ENCODE measurements at places on chromosomes 3 and 15.

DNA sequence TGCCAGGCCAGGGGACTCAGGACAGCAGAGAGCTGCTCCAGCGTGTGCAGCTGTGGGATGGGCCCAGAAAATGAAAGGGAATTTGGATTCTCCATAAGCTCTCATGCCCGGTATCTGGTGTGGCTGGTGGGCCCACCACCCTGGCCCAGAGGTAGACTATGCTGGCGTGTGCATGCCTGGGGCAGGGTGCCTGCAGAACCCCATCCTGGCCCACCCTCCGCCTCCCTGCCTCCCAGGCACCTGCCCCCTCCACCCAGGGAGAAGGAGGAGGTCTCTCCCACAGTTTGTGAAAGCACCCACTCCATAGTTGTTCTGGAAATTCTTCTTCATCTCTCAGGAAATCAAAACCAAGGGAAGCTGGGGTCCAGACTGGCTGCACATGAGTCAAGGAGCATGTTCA lies 112.9 kb downstream of the ADCY5 start:
- no peak for DNase-seq

DNA sequence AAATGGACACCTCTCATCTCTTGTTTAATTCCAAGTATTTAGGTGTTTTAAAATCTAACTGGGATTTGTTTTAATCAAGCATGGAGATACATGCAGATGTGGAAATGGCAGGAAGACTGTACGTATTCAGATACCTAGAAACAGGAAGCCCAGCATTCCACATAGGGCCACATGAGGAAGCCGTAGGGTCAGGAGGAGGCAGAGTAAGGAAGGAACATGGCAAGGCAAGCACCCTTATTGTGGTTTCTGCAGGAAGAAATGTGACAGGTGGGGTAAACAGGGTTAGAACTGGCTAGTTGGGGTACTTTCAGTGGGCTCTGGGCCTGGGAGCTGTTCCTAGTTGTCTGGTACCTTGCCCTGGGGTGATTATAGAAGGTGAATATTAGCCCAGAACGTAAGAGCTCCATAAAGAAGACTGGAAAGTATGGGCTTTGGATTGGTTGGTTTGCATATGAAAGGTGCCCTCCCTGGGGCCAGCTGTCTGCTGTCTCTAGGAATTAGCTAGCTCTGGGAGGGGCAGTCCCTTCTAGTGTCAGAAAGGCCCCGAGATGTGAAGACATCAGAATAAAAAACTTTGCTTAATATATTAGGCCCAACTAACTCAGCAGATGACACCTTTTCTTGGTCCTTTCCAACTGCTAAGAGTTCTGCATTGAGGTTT lies 107.7 kb upstream of the CADPS start:
- DNase-seq: no peak

- no peak for DNase-seq
Observed at GRCh38 chr3:16789344-16790120, 95.2 kb upstream of the PLCL2 start.

DNA sequence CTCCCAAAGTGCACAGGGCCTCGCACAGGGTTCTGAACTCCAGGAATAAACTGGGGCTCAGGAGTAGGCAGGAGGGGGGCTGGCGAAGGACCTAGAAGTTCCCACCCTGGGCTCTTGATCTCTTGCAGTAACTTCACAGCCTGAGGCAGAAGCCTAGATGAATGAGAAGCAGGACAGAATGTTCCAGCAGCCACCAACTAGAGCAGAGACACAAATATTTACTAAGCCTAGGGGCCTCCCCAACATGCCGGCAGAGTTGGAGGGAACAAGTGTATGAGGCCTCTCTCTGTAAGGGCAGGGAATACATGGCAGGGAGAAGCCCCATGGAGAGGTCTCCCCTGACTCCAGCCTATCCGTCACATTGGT lies 25.3 kb upstream of the C15orf39 start:
- no peak for DNase-seq

GRCh38 chr3:140905559-140905958 lies 36.1 kb upstream of the SLC25A36 start:
- no peak for DNase-seq

- no peak for DNase-seq
Observed at GRCh38 chr3:118001380-118001779, 1033.3 kb downstream of the IGSF11 start.

DNA sequence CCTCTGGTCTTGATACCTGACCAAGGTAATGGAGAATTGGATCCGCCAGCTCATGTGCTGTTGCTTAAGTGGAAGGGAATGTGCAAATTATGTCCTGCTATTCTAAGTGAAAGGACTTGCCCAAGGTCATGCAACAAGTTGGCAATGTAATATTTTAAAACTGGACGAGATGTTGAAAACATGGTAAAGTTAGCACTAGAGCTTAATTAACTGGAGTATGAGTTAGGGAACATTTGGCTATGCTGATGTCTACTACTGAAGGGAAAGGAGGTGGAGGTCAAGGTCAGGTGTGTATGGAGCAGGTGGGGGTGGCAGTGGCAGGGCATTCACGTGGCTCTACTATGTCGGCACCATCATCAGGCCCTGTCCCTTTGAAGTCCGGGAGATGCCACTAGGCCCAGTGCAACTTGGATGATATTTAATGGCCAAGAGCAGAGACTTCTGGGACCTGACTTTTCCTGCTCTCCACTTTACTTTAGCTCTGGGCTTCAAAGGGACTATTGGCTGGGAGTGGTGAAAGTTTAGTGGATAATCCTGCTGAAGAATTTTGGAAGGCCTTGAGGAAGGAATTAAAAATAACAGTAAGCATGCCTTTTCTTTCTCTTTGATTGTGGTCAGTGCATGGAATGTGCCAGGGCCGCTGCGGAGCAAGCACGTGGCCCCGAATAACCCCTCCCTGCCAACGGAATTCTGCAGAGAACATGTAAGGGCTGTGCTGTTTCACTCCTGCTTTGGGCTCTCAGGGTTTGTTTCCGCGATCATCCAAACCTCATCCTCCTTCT lies 14.9 kb downstream of the SMAD3 start:
- no peak for DNase-seq

GRCh38 chr15:75753145-75753544 lies 40.5 kb upstream of the CSPG4 start:
- no peak for DNase-seq

DNA sequence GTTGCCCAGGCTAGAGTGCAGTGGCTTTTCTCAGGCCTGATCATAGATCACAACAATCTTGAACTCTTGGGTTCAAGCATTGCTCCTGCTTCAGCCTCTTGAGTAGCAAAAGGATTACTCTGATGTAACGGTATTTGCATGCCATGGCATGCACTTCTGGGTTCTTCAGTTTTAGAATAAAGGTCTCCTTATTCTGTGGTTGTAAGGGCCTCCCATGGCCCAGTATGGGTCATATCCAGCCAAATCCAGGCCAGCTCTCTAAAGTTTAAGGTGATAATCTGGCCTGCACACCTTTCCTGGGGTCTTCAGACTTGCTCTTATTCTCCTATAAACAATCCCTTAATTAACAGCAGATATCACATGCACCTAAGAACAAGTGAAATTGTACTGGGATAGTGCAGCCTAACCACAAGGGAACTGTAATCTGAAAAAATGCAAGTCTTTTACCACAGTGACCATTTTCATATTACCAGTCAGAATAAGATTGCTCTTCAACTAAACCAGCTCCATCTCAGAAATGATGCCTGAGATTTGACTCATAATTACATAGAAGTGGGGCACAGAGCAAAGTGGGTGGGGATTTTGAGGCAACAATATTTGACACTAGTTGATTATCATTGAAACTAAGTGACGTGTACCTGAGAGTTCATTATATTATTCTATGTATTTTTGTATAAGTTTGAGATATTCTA lies 25.4 kb downstream of the COMMD2 start:
- no peak for DNase-seq

DNA sequence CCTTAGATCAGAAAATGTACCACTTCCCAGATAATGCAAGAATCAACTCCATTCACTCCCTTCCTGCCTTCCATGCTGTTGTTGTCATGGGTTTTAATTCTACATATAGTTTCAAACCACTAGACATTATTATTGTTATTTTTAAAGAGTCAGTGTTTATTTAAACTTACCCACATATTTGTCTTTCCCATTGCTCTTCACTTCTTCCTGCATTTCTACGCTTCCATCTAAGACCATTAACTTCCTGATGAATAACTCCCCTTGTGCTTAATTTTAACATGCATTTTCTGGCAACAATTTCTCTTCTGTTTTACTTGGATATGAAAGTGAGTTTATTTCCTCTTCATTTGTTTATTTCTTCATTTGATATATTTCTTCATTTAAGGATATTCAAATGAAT lies 127.1 kb upstream of the FHIT start:
- DNase-seq: no peak

DNA sequence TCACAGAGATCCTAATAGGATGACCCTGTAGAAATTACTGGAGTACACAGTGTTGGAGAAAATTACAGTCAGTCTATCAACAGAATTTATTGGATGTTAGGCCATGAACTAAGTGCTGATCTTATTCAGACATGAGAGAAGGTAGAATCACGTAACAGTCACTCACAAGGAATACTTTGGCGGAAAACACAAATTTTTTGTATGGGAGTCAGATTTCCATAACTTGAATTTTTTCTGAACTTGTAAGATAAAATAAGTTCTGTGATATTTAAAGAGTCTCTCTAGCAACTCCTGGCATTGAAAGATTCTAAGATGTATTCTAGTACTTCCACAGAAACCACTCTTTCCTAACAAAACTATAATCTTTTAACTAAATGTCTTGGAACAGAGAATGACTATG lies 178.8 kb upstream of the MME start:
- DNase-seq: no peak

DNA sequence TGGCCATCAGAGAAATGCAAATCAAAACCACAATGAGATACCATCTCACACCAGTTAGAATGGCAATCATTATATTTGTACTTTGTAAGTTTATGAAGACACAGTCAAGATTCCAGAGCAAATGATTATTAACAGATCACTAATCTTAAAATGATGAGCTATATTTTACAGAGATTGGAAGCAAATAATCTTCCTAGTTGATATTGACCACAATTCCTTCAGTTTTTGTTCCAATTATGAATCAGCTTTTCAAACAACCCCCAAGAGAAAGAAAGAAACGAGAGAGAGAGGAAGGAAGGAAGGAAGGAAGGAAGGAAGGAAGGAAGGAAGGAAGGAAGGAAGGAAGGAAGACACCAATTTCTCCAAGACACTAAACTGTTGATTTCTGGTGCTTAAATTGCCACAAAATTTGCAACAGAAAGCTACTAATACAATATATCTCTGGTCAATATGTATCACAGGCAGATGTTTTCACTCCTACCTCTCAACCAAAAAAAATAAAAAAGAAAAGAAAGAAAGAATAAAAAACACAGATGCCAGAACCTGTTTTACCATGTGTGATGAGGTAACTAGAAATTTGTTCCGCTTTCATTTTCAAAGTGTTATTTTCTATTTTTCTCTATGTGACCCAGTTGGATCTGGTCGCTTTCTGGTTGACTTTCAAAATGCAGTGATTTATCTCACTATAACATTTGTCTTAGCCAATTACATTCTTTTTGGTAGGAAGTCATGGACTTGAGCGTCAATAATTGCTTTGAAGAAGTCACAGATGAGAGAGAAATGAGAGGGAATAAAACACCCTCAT lies 1609.6 kb downstream of the SI start:
- no peak for DNase-seq

DNA sequence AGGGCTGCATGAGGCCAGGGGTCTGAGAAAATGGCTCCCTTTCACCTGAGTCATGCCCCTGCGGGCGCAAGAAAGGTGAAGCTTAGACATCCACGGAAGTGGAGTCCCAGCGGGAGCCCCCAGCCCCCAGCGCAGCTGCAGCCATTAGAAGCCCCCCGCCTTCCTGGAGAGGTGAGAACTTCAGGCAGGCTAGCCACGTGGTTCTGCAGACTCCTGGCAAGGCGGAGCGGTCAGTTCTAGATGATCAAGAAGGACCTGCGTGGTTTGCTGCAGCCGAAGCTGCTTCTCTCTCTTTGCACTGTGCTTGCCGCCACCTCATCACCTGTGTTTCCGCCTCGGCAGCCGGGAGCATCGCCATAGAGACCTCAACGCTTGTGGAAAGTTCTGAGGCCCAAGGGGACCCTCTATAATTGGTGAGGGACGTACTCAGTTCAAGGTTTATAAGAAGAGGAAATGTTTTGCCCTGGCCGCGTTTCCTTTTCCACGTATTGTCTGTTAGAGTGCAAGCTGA lies 15.8 kb upstream of the KCNMB3 start:
- DNase-seq: no peak

- no peak for DNase-seq
Observed at GRCh38 chr15:94229591-94230369, 1.6 kb upstream of the MCTP2 start.

DNA sequence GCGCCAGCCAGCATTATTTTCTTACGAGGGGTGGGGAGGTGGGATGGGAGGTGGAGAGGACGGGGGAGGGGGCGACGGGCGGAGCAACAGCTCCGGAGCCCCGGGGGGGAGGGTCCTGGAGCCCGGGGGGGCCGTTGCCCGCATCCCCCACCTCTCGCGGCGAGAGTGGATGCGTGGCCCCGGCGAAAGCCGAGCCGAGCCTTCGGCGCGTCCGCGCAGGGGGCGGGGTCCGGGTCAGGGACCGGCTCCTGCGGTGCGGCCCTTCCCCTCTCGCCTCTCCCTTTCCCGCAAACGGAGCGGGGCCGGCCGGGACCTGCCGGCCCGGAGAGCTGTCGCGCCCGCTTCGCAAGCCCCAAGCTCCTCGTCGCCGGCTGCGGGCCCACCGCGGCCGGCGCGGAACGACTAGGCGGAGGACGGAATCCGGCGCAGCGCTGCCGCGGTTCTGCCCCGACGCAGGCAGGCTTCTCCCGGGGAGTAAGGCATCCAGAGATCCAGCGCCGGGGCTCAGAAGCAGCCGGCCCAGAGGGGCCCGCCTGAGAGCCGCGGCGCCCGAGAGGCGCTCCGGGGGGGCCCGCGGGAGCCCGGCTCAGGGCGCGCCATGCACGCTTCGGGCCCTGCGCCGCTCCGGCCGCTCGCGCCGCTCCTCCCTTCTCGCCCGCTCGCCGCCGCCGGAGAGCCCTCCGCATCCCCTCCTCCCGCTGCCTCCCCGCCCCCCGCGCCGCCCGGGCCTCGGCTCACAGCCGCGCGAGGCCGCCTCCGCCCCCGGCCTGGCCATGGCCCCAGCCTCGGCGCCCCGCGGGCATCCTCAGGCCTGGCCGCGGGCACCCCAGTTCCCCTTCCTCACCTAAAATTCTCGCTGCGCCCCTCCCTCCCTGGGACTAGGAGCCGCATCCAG lies 459 bp upstream of the ADCY5 start:
- DNase-seq: no peak

DNA sequence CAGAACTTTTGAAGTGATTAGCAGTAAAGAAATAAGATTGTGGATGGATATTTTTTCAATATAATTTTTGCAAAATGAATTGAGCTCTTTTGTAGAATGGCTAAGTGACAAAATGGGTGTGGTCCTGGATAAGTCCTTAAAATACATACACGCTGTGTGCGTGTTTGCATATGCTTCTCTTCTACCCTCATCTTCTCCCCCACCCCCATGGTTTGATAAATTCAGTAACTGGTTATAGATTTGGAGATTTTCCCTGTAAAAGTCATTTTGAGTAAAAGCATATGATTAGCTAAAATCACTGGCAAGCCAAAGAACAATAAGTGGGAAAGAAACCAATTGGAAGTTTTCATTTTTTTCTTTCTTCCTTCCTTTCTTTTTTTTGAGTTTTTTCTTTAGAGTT lies 453.9 kb upstream of the MDFIC2 start:
- DNase-seq: no peak

All from urinary bladder (tissue), 4 donors.